ENCODE measurements at places on chromosomes 3 and 15. TPM values are rescaled to one million over a fixed set of nuclear protein-coding genes. Genes with fewer than 3 reads are reported as not detected.

LMAN1L gene
- not detected for total RNA-seq

DLEC1 gene
- total RNA-seq = 0.64 TPM

XCR1 gene
- 1.9 TPM for total RNA-seq

IQCF5 gene
- total RNA-seq = not detected

PXYLP1 gene
- total RNA-seq = 6.7 TPM

SNX4 gene
- total RNA-seq = 20.6 TPM

XYLB gene
- total RNA-seq = 2.0 TPM

TNFAIP8L3 gene
- total RNA-seq = 11.1 TPM

ASB14 gene
- total RNA-seq = not detected

SPG11 gene
- total RNA-seq = 81.0 TPM

GOLGA8Q gene
- not detected for total RNA-seq

TIMP4 gene
- total RNA-seq = 6.9 TPM

FBXL22 gene
- 1.5 TPM for total RNA-seq

U2SURP gene
- total RNA-seq = 175 TPM

P2RY14 gene
- 1.2 TPM for total RNA-seq

GRAMD2A gene
- 3.6 TPM for total RNA-seq

SLCO3A1 gene
- total RNA-seq = 29.0 TPM

ARPP19 gene
- total RNA-seq = 96.5 TPM

CASR gene
- total RNA-seq = not detected

FMN1 gene
- 21.9 TPM for total RNA-seq

FOXB1 gene
- total RNA-seq = not detected

KLHL6 gene
- total RNA-seq = 0.55 TPM

RFTN1 gene
- 18.4 TPM for total RNA-seq

MYL3 gene
- not detected for total RNA-seq

ADAMTS9 gene
- total RNA-seq = 10.1 TPM

KLHL40 gene
- not detected for total RNA-seq

CP gene
- total RNA-seq = 1.7 TPM

DCLK3 gene
- total RNA-seq = 0.08 TPM

ANKDD1A gene
- total RNA-seq = 2.1 TPM

STRA6 gene
- total RNA-seq = not detected

FAM43A gene
- 60.9 TPM for total RNA-seq

CNOT10 gene
- total RNA-seq = 33.2 TPM

C3orf85 gene
- not detected for total RNA-seq

IL20RB gene
- total RNA-seq = 271 TPM

HSPBAP1 gene
- total RNA-seq = 19.3 TPM

GPR62 gene
- total RNA-seq = not detected

SH2D7 gene
- not detected for total RNA-seq
